Activated T-helper 2 cell treated with anti-CD3 and anti-CD28 coated beads, Interferon-gamma antibody, Interleukin-2, Interleukin-4, amounts not matched to agents 10 μg/mL and 5 μg/mL and 100 μg/mL, durations not matched to agents 14 hours and 24 hours and 36 hours (primary cell): ENCODE measurements at places on chromosomes 11 and 22. TPM values are rescaled to one million over a fixed set of nuclear protein-coding genes. Genes with fewer than 3 reads are reported as not detected.

- no peak for DNase-seq
Measured at GRCh38 chr22:20763630-20764470, 10.1 kb upstream of the SERPIND1 start.

GRCh38 chr11:32786811-32787210 is 7.7 kb downstream of the CCDC73 start:
- no peak for DNase-seq

The PPME1 gene
- 67.1 and 67.5 TPM in 2 replicates for total RNA-seq

The PLEKHB1 gene
- 1.2 and 1.4 TPM in 2 replicates for total RNA-seq

The KCNE3 gene
- not detected in 2 replicates for total RNA-seq

The DGAT2 gene
- total RNA-seq: 2.6 and 3.0 TPM in 2 replicates

- peak; percentile 73 for DNase-seq
Measured at GRCh38 chr11:64340671-64341335, 799 bp downstream of the CCDC88B start.

The OTOG gene
- total RNA-seq: not detected in 2 replicates
